HepG2 (cell line): ENCODE measurements at places on chromosomes 4 and X. TPM values are rescaled to one million over a fixed set of nuclear protein-coding genes. Genes with fewer than 3 reads are reported as not detected.

GRCh38 chr4:56768763-56769162 is 52.7 kb downstream of the SPINK2 start:
- no peak for DNase-seq

DNA sequence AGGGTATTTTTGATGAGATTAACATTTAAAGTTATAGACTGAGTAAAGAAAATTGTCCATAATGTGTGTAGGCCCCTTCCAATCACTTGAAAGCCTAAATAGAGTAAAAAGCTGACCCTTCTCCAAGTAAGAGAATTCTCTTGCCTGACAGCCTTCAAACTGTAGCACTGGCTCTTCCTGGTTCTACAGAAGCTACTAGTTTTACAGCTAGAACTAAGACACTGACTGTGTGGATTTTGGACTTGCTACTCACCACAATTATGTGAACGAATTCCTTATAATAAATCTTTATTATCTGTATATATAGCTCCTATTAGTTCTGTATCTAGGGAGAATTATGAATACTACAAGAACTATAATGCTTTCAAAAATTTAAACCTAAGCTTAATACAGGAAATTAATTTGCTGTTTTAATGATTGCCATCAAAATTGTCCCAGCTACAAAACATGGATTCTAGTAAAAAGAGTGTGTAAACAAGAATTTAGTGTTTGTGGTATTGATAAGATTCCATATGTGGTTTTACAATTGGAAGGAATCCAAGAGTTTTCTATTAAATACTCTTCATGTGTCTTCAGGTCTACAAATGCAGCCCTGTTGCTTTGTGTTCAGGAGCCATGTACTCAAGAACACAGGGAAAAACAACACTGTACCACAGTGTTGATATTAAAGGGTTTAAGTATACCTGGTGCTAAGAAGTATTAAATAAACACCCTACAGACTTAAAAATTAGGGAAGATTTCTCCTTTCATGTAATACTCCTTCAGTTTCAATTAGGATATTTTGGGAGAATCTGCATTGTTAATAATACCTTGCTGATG is 366.5 kb downstream of the CXXC4 start:
- DNase-seq: no peak

- DNase-seq: no peak
Measured at GRCh38 chr4:98687876-98688275, 29.5 kb upstream of the TSPAN5 start.

DNA sequence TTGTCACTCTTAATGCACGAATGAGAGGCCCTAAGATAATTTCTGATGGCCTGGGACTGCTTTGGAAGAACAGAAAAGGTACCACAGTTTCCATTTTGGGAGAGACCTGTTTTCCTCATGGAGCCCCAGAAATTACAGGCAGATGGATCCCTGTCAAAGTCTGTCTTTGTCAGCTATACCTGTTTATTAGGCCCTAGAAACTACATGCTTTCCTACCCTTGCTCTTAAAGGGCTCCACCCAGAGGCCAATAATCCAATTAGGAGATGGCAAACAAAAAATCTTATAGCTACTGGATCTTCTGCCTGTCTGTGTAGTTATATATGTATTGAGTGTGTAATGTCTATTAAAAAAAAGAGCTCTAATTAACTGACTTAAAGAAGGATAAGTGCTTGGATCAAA is 141.3 kb downstream of the NR3C2 start:
- DNase-seq: no peak

- no peak for DNase-seq
Measured at GRCh38 chr4:165692082-165692481, 181.0 kb upstream of the TLL1 start.

DNA sequence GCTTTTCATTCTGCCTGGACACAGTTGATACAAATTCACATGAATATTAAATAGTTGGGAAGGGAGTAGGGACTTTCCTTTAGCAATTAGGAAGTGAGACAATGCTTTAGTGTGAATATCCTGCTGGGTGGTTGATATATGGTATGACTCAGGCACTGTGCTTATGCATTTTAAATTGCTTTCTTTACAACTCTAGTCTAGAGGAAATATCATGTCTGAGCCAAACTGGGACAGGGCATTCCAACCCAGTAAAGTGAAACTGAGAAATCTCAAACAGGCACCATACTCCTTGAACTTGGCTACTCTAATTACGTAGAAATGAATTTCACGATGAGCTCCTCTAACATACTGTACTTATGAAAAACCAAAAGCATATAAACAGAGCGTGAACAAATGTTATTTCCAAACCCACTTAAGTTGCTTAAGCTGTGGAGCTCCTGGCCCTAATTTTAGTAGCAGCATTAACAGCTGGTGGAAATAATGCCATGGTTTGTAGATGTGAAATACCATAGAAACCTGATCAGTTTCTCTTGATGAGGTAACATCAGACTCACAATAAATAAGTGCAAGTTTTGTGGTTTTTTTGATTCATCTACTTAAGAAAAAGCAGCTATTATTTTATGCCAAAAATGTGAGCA is 242.9 kb upstream of the GK2 start:
- DNase-seq: no peak

DNA sequence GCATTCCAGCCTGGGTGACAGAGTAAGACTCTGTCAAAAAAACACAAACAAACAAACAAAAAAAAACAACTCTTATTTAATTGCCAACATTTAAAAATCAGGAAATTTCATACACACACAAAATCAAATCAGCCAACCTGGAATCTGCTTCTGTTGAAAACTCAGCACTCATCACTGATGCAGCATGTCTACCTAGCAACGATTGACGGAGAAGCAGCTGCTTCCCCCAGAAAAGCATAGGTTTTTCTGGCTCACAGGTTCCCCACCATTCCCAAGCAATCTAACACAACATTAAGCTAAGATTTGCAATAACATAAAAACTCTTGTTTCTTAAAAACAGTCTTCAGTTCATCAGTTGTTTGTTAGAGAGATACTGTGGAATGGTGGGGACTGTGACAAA is 143.6 kb downstream of the DHX15 start:
- no peak for DNase-seq

DNA sequence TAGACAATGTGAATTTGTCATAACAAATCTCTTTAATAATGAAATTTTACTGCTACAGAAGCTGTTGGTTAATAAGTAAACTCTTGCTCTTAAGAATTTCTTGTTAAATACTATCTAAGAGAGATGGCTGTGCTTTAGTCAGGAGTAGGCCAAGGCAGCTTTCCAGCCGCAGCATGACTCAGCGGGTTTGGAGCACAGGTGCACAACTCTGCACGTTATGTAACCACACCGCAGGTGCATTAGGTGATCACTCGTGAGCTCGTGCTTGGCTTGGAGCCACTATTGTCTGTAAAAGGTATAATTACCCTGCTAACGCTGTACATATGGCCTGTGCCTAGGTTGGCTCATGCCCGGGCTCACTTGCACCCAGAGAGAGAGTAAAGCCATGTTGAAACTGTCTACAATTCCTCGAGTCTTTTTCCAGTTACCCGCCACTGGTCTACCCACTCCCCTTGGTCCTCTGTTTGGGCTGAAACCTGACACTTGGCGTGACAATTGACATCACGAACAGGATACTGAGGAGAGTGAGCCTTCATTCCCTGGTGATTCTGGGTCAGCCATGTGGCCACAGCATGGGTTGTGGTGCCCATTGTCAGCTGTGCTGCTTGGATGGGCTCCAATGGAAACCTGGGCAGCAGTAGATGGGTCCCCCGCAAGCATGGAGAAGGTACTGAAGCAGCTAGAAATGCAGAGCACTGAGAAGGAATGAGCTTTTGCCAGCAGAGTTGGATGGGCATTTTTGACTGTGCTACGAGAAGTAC is 18.4 kb upstream of the ANAPC4 start:
- DNase-seq: no peak

DNA sequence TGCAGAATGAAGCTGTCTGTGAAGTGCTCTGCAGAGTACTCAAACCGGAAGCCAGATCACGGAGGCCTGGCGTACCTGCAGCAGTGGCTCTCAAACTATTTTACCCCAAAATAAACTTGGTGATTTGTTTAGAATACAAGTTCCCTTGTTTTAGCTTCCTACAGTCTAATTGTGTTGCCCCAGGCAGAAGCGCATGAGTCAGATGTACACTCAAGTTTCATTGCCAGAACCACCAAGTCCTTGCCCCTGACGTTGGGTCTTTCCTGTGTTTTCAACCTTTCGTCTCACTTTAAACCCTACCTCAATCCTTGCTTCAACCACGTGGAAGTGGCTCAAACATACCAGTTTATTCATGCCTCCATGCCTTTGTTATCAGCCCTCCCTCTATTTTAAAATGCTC is 66.2 kb upstream of the SLC7A11 start:
- DNase-seq: no peak

DNA sequence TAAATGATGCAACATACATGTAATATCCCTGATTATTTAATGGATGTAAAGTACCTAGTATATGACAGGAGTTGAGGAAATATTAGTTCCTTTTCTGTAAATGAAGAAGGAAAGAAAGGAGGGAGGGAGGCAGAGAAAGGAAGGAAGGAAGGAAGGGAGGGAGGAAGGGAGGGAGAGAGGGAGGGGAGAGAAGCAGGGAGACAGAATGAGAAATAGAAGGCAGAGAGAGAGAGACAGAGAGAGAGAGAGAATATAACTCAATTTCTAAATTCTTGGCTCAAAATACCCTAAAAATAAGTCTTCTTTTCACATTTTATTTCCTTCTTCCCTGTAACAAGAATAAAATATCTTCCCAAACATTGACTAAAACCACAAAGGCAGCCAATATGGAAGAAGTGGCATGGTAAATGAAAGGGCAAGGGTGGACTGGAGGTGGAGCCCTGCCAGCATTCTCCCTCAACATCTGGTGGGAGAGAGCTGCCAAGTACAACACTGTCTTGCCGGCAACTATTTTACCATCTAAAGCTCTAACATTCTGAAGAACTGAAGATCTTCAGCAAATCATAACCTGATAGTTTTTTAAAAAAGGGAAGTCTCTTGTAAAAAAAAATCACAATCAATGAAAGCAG is 245.1 kb downstream of the PPP3CA start:
- no peak for DNase-seq

CD40LG gene
- total RNA-seq: not detected in 2 replicates

TCEAL6 gene
- not detected in 2 replicates for total RNA-seq

F8 gene
- total RNA-seq: 0.21 and 0.29 TPM in 2 replicates

NEXMIF gene
- not detected in 2 replicates for total RNA-seq

SSX4B gene
- total RNA-seq: not detected in 2 replicates
